ENCODE measurements at places on chromosomes 1 and 21.

DNA sequence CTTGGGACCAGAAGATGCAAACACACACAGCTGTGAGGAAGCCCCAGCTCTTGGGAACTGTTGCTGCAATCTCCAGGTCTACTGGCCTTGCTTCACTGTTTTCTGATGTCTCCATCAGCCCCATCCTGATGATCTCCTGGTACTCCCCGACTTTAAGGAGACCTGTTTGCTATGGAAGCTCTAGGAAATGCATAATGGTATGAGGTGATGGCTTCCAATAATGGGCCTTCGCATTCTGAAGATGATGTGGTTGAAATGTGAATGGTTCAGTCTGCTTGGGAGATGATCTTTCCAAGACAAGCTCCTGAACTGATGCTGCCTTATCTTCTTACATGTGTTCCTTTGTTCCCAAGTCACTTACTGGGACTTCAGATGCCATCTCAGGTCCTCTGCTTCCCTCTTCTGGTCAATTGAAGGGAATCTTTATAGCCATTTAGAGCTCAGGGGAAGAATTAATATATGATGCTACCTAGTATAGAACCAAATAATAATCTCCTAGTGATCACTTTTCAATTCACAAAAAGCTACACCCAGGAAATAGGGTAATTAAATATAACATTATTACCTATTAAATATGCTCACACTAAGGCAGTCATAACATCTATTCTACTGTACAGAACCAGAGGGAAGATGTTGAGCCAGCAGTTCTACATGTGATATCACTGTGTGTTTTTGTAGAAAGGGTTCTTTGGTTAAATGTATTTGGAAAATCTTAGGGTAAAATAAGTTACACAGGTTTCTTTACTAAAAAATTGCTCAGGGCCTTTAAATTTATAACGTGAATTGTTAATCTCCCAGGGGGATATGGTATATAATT lies 73.9 kb upstream of the VTCN1 start:
- DNase-seq, result no peak

DNA sequence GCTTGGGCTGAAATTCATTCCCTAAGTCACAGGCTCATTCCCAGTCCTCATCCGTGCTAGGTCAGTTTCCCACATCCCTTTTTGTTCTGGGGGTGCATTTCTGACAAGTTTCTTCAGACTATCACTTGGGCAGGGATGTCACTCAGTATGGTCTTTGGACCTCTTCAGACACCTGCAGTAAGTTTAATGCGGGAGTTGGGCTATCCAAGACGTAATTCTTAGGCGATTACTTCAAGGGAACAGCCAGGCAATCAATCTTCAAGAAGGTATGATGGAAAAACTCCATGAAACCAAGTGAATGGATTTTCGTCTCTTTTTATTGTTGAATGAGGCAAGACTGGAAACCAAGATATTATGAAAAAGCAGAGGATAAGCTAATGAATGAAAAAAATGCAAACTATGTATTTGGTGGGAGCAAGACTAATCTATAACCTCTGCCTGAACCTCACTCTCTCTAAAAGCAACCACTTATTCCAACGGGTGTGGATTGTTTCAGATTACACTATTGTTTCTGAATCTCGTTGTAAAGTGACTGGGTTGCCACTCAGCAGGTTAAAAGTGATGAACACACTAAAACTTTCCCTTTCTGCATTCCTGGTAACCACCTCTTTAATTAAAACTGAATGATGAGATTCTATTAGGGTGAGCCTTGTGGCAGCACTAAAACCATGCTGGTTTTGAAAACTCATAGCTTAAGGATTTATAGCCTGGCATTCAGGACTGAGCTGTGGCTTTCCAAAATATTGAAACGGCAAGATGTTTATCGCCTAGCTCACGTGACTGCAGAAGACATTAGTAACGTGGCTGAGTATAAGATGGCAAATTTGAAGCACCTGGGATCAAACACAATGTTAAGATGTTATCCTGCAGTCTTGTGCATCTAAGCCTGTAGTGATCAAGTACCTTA lies 1.1 kb downstream of the RASAL2 start:
- DNase-seq, result no peak

- no peak for DNase-seq
These were observed 4.7 kb downstream of the FMOD start for GRCh38 chr1:203346060-203346768.

- no peak for DNase-seq
These were observed 85.1 kb downstream of the PLPP3 start for GRCh38 chr1:56494306-56494705.

DNA sequence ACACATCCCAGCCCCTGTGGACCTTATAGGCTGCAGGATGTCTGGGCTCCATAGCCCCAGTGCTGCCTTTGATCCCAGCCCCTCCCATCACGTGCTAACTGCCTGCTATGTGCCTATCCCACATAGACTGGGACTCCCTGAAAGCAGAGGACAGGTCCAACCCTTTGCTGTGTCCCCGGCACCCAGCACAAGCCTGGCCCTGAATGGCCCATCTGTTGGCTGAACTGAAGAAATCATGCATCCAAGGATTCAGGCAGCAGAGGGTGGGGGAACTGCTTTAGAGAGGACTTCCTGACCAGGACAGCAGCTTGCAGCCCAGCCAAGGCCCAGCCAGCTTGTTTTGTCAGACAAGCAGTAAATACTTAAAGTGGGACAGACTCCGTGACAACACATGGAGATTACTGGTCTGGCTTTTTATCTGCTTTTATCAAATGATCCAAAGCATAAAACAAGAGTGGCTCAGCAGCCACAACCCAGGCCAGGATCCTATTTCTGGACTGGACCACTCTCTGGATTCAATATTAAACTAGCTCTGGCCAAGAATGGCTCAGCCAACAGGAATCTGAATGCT lies 69.3 kb downstream of the GLIS1 start:
- DNase-seq, result no peak

GRCh38 chr1:107450899-107451664 lies 310.2 kb downstream of the NTNG1 start:
- no peak for DNase-seq

- DNase-seq, result no peak
These were observed 124.8 kb downstream of the RIPK4 start for GRCh38 chr21:41641821-41642701.

DNA sequence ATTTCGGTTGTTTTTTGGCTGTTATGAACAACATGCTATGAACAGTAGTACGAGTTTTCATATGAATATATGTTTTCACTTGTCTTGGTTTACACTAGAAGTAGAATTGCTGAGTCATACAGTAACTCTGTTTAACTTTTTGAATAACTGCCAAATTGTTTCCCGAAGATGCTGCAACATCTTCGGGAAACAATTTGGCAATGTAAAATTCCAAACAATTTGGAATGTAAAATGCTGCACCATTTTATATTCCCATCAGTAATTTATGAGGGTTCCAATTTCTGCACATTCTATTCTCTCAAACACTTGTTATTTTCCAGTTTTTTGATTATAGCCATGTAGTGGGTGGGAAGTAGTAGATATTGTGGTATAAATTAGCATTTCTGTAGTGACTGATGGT lies 11.6 kb downstream of the PCBP3 start:
- DNase-seq, result no peak

GRCh38 chr21:45341779-45342178 lies 54.1 kb upstream of the POFUT2 start:
- DNase-seq, result no peak

- DNase-seq, result no peak
These were observed 694 bp downstream of the TMEM167B start for GRCh38 chr1:109091078-109091838.

DNA sequence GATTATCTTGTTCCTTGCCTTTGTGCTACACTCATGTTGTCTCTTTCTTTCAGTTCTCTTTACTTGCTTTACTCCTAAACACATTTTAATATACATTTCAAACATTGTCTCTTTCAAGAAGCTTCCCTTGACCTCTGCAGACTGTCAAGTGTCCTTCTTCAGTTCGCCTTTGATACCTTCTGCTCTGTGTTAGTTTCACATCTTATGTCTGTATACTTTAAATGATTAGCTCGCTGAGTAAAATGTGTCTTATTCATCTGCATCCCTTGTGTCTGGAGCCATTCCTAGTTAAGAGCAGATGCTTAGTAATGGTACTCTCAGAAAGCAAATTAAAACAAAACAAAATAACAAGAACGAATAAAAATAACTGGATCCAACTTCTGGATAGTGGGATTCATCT lies 303.3 kb downstream of the S1PR1 start:
- no peak for DNase-seq

DNA sequence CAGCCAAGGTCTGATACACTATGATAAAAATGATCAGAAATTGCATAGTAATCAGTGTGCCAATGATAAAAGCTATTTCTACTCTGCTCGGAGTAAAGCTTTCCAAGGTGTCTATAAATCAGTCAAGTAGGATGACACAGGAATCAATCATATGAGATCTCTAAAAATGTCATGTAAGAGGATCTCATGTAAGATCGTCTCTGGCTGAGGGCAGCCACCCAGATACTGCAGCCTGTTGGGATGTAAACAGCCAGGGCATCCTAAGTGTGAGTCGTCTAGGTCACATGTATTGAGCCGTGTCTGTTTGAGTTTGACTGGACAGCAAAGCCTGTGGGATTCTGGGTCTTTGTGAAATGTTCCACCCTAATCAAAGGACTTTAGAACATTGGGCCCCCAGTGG lies 2.8 kb upstream of the TEX35 start:
- DNase-seq, result no peak

DNA sequence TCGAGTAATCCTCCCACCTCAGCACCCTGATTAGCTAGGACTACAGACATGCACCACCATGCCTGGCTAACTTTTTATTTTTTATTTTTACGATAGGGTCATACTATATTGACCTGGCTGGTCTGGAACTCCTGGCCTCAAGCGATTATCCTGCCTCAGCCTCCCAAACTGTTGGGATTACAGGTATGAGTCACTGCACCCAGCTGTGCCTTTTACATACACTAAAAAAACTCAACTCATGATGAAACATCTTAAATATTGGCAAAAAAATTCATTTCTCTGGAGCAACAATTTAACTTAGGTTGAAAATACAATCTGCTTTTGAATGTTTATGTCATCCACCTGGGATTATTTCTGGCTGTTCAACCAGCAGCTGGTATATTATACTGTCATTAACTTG lies 598.3 kb upstream of the ZP4 start:
- DNase-seq, result no peak

DNA sequence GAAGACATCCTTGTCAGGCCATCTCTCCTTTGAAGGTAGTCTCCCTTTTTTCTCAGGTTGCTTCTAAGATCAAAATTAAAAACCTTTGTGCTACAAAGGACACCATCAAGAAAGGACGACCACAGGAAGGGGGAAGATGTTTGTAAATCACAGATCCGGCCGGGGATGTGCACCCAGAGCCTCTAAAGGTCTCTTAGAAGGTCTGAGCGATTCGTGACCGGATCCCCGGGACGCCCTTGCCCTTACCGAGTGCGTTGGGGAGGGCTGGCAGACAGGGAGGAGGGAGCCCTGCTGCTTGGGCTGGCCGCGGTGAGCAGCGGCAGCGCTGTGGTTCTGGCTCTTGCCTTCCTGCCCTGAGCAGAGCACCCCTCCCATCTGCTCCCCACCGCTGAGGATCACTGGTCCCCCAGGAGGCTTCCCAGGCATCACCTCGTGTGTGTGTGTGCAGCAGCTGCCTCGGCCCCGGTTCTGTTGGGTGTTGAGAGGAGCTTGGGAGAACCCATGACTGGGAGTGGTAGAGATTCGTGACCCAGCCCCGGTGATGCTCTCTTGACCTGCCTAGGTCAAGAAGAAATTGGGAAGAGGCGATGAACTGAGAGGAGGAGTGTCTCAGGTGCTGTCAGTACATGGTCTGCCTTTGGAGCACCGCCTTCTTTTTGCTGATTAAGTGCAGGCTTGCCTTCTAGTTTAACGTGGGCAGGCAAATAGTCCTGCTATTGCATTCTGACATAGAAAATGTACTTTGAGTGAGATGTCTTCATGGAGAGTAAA lies 34.5 kb downstream of the AGPAT3 start:
- DNase-seq, result no peak

DNA sequence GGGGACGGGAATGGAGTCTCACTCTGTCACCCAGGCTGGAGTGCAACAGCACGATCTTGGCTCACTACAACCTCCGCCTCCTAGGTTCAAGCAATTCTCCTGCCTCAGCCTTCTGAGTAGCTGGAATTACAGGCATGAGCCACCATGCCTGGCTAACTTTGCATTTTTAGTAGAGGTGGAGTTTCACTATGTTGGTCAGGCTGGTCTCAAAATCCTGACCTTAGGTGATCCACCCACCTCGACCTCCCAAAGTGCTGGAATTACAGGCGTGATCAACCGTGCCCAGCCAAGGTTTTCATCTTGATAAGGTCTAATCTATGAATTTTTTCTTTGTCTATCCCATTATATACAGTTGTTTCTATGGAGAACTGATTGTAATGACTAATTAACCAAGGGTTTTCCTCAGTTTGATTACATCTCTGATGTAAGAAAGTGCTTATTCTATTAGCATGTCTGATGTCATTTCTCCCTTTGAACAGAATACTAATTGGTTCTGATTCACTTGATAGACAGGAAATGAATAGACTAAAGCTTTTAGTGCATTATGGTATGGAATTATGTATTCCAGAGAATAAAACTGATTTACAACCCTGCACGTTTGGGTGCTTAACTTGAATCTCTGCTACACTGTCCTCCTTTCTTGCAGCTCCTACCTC lies 11.9 kb downstream of the PACC1 start:
- no peak for DNase-seq

GRCh38 chr1:156896490-156897033 lies 3.0 kb downstream of the PEAR1 start:
- no peak for DNase-seq

DNA sequence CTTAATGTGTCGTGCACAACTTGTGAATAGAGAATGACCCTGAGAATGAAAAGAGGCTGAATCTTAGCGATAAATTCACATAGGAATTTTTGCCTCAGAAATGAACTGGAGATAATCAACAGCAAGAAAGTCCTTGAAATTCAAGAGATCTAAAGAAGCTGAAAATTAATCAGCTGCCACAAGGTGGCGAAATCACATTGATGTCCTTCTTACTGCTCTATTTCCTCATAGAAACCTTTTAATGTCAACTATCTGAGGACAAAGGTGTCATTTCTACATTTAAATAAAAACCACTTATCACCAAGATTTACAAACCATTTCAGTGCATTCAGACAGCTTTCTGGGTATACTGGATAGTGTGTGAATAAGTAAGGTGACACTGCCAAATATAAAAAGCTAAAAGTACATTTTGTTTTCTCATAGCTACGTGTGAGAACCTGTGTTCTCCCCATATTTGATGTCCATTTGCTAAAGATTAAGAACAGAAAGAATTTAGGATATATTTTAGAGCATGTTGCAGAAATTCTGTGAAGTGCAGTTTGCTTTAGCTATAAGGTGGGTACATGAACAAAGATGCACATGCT lies 485.3 kb upstream of the PTBP2 start:
- DNase-seq, result no peak

DNA sequence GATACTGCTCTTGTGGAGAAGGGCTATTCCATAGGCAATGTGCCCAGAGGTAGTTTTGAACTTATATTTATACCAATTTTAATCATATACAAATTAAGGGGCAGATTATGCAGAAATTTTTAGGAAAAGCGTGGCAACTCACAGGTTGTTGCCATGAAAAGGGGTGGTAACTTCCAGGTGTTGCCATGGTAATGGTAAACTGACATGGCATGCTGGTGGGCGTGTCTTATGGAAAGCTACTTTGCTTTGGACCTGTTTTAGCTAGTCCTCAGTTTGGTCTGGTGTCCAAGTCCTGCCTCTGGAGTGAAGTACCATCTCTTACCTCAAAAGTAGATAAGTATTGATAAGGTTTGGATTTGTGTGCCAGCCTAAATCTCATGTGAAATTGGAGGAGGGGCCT lies 7.9 kb upstream of the IL23R start:
- DNase-seq, result no peak

All from activated gamma-delta T cell treated with Interleukin-2 at 50 U/mL for 16 hours (primary cell).